ENCODE measurements at places on chromosomes 16 and 17.

DNA sequence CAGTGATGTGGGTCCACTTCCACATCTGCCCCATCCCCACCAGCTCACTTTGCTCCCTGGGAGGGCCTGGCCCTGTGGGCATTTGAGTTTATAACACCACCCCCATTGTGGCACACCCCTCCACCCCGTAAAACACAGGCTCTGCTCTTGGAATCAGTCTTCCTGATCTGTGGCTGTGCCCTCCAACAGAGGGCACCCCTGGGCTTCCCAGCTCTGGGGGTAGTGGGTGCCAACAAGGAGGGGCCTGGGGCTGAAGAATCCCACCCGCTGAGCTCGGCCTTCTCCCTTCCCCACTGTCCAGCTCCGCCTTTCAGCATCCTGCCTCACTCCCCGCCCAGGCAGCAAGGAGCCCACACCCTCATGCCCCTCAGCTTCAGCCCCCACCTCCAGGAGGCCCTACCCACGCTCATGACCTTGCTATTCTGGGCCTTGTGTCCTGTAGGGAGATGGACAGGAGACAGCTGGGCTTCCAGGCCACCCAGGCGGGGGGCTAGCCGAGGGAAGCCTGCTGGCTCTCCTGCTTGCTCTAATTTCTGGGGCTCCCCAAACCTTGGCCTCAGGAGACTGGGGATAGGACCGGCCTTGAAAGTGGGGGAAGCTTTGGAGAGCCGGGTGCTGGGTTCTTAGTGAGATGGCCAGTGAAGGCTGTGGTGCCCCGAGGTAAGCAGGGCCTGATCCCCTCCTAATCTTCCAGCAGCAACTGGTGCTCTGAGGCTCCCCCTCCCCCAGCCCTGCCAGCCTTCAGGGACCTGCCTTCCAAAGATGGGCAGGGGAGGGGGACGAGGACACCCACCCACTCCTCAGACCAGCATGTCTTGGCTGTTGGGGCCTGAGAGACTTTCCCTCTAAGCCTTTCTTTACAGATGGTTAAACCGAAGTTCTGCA, 2.9 kb upstream of the ATP2A1 start:
- DNase-seq = no peak

DNA sequence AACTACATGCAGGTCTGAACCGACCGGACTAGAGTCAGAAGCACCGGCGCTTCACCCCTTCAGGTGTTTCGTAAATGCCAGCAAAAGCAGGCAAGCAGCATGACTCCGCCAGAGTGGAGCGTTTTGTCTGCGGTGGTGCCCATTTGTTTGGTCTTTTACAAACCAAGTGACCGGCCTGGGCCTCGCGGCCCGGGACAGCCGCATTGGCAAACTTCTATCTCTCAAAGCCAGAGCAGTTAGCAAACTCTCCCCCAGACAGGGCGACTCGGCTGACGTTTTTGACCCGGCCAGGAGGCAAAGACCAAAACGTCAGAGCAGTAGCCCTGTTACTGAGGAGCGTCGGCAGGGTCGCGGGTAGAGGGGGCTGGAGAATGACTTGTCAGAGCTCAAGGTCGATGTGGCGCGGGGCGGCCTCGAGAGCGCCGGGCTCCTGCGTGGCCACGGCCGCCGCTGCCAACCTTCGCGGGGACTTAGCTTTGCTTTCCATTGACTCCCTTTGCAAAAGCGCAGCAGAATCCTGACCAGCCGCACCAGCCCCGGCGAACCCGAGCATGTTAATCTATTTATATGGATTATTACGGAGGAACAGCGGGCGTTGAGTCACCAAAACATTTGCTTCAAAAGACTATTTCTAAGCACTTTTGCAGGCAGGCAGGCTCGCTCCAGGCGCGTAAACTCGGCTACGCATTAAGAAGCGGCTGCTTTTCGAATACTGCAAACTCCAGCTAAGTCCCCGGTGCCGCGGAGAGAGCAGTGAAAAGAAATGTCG, 763 bp upstream of the SOX9 start:
- DNase-seq = no peak

DNA sequence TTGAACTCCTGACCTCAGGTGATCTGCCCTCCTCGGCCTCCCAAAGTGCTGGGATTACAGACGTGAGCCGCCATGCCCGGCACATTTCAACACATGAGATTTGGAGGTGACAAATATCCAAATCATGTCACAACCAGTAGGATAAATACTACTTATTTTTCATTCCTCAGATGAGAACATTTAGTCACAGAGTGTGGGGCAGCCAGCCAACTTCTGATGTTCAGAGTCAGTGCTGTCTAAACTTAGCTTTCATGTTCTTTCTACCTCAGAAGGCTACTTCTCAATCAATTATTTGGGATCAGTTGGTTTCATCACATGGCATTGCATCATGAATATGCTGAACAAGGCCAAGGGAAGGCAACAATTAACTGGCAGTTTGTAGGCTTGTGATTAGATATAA, 134.5 kb downstream of the CDH13 start:
- DNase-seq = no peak

DNA sequence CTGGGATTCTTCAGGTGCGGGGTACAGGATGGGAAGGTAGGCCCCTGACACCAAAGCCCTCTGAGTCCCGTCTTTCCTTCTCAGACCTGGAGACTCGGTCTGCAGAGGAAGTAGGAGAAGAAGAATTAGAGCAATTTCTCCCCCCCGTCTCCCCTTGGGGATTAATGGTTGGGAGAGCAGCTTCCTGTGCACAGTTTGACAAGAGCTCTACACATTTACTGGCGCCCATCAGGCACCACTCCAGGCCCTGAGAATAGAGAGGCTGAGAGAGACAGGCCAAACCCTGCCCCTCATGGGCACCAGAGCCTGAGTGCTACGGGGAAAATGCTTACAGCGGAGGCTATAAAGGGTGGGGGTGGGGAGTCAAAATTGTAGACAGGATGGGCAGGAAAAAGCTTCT, 3.5 kb upstream of the C16orf74 start:
- DNase-seq = peak; percentile 48

GRCh38 chr16:11200592-11200991, 55.4 kb downstream of the SOCS1 start:
- DNase-seq = no peak

DNA sequence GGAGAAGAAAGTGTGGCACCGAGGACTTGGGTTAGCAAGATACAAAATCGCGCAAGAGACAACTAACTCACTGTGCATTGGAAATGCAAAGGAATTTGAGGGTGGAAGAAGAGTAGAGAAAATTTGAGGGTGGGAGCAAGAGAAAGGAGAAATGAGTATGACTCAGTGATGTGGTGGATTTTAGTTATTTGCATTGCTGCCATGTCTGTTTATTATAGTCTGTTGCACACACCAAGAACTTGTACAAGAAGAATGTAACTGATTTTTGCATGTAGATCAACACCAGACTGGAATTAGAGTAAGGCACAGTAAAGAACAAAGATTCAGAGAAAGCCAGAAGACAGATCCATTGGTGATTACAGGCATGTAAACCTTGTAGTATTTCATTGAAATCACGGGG, 71.6 kb upstream of the SMIM36 start:
- DNase-seq = no peak

GRCh38 chr16:62240722-62241121, 204.5 kb upstream of the CDH8 start:
- DNase-seq = peak; percentile 19

- no peak for DNase-seq
Observed at GRCh38 chr16:66335704-66336329, 30.7 kb upstream of the CDH5 start.

DNA sequence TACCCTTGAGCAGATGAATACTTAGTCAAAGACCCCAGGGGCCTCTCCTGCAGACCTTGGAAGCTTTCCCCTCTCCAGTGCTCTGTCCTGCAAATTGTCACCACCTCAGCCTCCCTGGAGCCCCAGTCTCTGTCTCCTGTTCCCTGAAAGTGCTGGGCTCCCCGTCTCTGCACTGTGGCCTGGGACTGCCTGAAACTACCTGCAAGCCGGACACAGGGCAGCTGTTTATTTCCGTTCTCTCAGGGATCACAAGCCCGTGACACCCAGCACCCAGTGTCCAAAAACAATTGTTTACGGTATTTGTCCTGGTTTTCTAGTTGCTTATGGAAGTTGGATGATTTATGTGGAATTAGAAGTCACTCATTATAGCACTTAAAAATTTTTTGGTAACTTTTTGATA, 81.6 kb upstream of the CHMP6 start:
- DNase-seq = no peak

- no peak for DNase-seq
Observed at GRCh38 chr17:34166352-34166751, 88.7 kb upstream of the CCL2 start.

GRCh38 chr17:17790637-17791464, 45.9 kb downstream of the SREBF1 start:
- DNase-seq = no peak

DNA sequence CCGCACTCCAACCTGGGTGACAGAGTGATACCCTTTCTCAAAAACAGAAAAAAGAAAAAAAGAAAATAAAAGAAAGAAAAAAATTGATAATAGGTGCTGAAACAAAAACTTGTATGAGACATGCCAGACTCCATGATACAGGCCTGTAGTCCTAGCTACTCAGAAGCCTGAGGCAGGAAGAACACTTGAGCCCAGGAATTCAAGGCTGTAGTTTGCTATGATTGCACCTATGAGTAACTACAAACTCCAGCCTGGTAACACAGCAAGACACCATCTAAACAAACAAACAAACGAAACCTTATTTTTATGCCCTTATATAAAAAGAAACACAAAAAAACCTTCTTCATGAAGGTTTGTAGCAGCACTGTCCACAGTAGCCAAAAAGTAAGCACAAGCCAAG, 5.0 kb upstream of the CMTM4 start:
- DNase-seq = no peak

DNA sequence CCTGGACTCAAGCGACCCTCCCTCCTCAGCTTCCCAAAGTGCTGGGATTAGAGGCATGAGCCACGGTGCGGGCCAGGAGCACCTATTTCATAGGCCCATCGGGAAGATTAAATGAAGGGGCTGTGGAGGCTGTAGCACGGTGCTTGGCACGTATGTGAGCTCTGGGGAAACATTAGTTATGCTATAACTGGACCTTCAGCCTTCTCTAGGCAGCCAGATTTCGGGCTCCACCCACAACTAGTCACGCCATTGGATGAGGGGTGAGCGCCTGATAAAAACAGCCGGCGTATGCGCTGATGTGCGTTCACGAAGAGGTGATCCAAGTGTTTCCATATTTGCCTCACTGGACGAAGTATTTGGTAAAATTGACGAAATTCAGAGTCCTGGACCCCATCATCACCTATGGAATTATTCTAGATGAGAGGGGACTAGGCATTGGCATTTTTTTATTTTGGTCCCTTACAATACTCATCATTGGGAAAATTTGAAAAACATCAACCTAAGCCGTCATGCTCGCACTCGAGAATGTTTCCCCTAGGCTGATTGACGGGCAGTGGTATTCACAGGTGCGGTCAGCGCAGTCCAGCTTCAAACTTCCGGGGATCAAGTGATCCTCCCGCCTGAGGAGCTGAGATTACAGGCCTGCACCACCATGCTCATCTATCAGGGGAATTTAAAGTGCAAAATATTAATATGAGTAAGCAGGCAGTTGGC, 1.8 kb upstream of the ANKRD11 start:
- DNase-seq = no peak

- peak; percentile 63 for DNase-seq
Observed at GRCh38 chr17:28173031-28173561, 130.6 kb downstream of the NLK start.

GRCh38 chr16:3065069-3065741, at the start of gene IL32:
TSS of gene IL32 (plus strand) at chr16:3065640. CDS start at chr16:3065812, 172 bp downstream.
- no peak for DNase-seq

DNA sequence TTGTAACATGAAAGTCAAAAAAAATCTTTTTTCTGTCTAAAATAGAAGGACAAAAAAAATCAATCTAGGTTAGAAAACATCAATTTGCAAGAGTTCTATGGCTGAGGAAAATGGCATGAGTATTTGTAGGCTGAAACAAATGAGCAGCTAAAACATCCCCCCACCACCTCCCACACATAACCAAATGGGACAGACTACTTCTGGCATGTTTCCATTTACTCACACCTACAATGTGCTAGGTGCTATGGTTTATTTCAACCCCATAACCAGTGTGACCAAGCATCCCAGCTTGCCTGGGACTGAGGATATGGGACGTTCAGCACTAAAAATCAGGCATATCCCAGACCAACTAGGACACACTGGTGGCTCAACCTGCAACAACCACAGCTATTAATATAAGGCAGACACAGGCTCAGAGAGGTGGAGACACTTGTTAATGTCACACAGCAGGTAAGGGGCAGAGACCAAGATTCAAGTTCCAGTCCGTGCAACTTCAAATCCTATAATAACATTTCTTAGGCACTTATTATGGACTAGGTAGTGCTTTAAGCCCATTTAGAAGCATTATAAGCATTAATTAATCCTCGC, 96.0 kb downstream of the XYLT1 start:
- no peak for DNase-seq

GRCh38 chr16:12881740-12882139, 19.7 kb upstream of the SHISA9 start:
- DNase-seq = no peak

GRCh38 chr16:2708955-2709587, 11.0 kb downstream of the PRSS27 start:
- DNase-seq = no peak

DNA sequence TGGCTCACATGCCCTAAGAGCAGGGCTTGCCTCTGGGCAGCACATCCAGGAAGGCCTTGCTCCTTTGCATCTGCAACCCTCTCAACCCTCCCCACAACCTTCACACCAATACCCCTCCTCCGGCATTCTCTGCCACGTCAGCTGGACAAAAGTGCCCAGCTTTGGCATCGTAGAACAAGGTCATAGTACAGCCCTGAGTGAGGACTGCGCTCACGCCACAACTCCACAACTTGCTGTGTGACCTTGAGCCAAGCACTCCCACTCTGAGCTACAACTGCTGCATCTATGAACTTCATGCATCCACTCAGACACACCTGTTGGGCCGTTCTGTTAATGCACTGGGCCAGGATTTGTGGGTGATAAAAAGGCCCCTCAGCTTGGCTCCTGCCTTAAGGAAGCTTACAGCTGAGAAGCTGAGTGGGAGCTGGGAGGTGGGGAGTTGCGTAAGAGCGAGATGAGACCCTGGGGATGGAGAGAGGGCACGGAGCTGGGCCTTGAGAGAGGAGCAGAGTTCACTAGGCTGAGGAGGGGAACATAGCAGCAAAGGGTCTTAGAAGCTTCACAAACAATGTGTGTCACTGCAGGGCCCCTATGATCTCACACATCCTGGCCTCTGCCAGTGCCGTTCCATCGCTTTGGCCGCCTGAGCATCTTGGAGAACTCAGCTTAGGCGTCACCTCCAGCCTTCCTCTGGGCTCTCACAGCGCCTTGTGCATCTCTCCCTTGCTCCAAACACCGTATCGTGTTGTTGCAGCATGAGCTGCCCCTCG, 8.6 kb upstream of the MRC2 start:
- DNase-seq = no peak

DNA sequence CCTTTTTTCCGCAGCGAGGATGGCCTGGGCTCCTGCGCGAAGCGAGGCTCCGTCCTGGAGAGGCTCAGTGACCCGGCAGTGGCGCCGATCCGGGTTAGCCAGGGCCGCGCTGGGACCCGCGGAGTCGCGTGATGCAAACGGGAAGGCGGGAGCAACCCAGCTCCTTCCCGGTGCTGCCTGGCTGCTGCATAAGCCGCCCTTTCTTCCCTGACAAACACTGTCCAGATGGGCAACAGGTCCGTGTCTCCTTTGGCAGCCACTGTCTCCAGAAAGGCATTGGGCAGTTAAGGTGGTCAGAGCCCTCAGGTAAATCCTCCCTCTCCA, 21.8 kb upstream of the ZNHIT3 start:
- no peak for DNase-seq

All from KBM-7 (cell line).